ENCODE measurements at places on chromosomes 4 and X. TPM values are rescaled to one million over a fixed set of nuclear protein-coding genes. Genes with fewer than 3 reads are reported as not detected.

The RPL9 gene
- total RNA-seq = 1,277 TPM

- no peak overlapping the region for H3K27ac ChIP-seq
- no peak for DNase-seq
- no peak overlapping the region for H3K4me3 ChIP-seq
These were observed 55.4 kb upstream of the TLR3 start for GRCh38 chr4:186013419-186014186.

GRCh38 chrX:46208225-46208854, 336.9 kb downstream of the ZNF674 start:
- no peaks in the 10 kb centered on the region for H3K36me3 ChIP-seq
- no peak for DNase-seq
- no peak overlapping the region for H3K4me3 ChIP-seq
- no peaks in the 10 kb centered on the region for H3K4me1 ChIP-seq
- H3K27me3 ChIP-seq = no peaks in the 10 kb centered on the region

DNA sequence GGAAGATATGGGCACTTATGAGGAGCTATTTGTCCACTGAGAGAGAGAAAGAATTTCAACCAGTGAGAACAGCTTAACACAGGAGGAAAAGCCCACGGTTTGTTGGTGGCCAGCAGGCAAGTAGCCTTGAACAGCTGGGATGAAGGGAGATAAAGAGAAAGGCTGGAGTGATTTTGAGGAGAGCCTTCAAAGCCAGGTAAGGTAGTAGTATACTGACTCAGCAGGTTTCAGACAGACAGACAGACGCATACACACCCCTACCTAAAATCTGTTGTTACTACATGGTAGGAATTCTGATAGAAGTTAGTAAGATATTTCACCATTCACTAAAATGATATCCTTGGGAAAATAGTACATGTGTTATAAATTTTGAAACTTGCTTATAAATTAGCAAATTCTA, 60.5 kb downstream of the SEC24D start:
- no peak overlapping the region for H3K27ac ChIP-seq
- DNase-seq = no peak
- H3K36me3 ChIP-seq = no peaks in the 10 kb centered on the region

The CT47B1 gene
- not detected for total RNA-seq

GRCh38 chr4:145523117-145523516, 41.5 kb downstream of the SMAD1 start:
- no peaks in the 10 kb centered on the region for H3K27me3 ChIP-seq
- no peak overlapping the region for H3K4me3 ChIP-seq
- DNase-seq = no peak
- no peaks in the 10 kb centered on the region for H3K36me3 ChIP-seq

- H3K27me3 ChIP-seq = no peaks in the 10 kb centered on the region
- H3K27ac ChIP-seq = no peak overlapping the region
- no peak overlapping the region for H3K4me3 ChIP-seq
- H3K36me3 ChIP-seq = no peaks in the 10 kb centered on the region
- H3K4me1 ChIP-seq = no peaks in the 10 kb centered on the region
- no peak for DNase-seq
These were observed 208.8 kb downstream of the COX18 start for GRCh38 chr4:72860766-72861165.

The COL4A5 gene
- 26.0 TPM for total RNA-seq

DNA sequence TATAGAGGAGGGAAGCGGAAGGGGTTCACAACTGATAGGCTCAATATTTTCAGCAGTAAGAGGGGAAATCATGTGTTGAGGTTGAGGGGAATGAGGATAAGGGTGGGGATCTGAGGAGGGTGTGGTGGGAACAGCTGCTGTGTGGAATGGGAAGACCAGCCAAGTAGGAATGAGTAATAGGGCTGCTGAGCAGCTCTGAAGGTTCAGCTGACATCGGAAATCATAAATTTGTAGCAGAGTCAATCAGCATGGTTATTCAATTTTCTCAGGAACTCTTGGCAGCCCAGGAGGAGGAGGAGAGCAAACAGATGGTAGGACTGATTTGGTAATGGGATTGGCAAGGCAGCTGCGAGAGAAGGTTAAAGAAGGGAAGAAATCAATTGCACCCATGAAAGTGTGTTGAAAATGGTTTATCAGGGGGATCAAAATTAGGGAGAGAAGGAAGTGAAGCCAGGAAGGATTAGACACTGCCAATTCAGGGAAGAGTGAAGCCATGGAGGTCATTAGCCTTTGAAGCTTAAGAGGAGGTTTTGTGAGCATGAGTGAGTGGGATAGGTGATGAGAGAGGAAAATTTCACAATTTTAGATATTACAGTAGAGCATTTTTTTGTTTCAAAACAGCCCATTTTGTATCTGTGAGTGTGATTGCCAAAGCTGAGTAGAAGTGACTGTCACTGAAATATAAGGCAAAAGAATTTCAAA, 82.6 kb downstream of the PCDH7 start:
- H3K36me3 ChIP-seq = no peaks in the 10 kb centered on the region
- no peak overlapping the region for H3K27ac ChIP-seq
- no peaks in the 10 kb centered on the region for H3K27me3 ChIP-seq
- H3K4me3 ChIP-seq = no peak overlapping the region
- no peak for DNase-seq

DNA sequence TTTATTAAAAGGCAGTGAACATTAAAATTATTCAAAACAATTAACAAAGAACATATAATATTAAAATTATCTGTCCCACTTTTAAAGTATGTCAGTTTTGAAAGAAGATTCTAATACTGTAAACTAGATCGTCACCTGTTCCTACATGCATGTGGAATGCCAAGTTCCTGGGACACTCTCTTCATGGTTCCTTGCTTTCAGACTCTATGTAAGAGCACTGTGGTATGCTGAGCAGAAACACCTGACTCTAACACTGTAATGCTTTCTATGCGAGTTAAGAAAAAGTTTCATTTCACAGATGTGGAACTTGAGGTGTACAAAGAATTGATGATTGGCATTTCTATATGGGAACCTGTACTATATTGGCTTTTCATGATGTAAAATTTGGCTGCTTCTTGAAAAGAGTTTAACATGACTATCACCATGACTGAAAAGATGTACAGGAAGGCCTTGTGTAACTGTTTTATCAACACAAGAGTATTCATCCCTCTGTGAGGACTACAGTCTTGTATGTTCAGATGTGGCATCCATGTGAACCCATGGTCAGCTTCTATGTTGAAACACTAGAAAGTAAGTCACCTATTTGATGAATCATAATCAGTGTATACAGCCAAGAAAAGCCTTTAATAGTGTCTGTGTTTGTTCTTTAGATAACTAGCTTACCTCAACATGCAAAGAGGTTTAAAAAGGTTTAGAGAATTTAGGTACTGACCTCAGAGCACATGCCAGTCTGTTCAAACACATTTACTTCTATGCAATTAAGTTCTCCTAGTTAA, 354.5 kb downstream of the ARHGAP24 start:
- no peaks in the 10 kb centered on the region for H3K36me3 ChIP-seq
- H3K4me3 ChIP-seq = no peak overlapping the region
- no peak for DNase-seq
- no peak overlapping the region for H3K27ac ChIP-seq
